Hippocampal formation (tissue), 2 donors: ENCODE measurements at places on chromosomes 3 and 15.

DNA sequence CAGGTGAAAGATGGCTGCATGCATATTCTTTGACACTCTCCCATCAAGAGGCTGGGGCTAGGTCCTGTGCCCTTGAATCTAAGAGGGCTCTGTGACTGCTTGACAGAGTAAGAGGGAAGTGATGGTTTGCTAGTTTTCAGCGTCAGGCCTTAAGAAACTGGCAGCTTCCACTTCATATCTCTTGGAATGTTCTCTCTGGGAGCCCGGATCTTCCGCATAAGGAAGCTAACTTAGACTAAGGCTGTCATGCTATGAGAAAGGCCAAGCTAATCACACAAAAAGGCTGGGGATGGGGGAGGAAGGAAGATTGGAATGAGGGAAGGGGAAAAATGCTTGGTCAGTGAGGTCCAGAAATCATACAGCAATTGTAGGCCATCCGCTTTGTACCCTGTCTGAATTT lies 50.0 kb downstream of the MB21D2 start:
- DNase-seq = no peak

DNA sequence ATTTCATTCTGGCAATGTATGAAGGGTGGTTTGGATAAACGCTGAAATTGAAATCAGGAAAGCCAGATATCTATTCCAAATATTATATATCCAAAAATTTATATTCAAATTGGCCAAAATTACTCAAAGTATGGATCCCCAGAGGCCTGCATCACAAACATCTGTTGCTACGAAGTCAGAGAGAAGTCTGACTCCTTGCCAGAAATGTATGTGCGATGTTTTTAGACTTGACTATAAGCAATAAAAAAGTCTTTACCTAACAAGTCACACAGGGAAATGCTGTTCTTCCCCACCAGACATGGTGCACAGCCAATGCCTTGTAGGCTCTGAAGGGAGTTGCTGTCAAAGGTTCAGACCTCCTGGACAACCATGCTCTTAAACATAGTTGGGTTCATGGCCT lies 533.1 kb downstream of the OTOL1 start:
- DNase-seq = no peak

GRCh38 chr3:45181496-45181895 lies 35.3 kb upstream of the CDCP1 start:
- DNase-seq = no peak

- DNase-seq = no peak
These were observed 80.7 kb upstream of the DLG1 start for GRCh38 chr3:197378985-197379718.

GRCh38 chr3:127456471-127457093 lies 134.0 kb downstream of the TPRA1 start:
- DNase-seq = no peak

DNA sequence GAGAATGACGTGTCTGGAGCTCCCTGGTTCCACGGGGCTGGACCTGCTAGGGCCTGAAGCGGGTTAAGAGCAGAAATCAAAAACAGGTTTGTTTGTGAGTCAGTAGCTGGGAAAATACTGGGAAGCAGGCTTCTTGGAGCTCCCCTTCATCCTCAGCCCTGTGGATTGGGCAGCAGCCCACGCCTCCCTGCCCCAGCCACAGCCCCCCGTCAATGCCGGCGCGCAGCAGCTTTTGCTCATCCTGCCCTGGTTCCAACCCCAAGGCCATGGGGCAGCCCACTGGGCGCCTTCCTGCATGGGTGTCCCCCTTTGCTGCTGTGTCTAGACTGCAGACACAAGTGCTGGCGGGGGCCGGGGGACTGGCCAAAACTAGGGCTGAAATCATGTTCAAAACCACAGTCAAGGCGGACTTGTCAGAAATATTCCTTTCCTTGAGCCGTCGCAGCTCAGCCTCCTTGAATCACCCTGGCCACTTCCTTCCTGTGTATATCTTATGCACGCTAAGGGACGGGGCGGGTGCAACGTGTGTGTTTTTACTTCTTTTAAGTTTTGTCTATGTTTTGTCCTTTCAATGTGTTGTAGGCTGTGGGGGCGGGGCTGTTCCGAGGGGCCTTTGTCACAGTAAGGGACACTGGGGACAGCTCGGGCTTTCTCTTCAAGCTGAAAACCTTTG lies 108.1 kb downstream of the KLF13 start:
- DNase-seq = no peak
